ENCODE measurements at places on chromosomes 13 and 19.

- no peak for DNase-seq
Observed at GRCh38 chr19:512547-513365, 5.5 kb downstream of the TPGS1 start.

DNA sequence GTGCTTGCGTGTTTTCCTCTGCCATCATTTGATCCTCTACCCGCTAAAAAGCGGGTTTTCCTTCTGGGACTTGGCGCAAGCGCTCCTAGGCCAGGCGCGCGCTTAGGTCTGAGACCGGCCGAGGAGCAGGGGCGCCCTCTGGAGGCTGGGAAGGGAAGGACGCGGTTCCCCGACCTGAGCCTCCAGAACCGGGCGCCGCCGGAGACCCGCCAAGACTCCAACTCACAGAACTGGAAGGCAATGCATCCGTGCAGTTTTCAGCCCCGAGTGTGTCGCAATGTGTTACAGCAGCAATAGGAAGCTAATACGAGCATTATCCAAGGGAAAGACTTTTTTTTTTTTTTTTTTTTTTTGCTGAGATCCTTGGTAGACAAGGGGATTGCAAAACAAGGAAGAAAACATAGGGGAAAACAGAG lies 190.9 kb downstream of the COL4A1 start:
- peak; percentile 79 for DNase-seq

DNA sequence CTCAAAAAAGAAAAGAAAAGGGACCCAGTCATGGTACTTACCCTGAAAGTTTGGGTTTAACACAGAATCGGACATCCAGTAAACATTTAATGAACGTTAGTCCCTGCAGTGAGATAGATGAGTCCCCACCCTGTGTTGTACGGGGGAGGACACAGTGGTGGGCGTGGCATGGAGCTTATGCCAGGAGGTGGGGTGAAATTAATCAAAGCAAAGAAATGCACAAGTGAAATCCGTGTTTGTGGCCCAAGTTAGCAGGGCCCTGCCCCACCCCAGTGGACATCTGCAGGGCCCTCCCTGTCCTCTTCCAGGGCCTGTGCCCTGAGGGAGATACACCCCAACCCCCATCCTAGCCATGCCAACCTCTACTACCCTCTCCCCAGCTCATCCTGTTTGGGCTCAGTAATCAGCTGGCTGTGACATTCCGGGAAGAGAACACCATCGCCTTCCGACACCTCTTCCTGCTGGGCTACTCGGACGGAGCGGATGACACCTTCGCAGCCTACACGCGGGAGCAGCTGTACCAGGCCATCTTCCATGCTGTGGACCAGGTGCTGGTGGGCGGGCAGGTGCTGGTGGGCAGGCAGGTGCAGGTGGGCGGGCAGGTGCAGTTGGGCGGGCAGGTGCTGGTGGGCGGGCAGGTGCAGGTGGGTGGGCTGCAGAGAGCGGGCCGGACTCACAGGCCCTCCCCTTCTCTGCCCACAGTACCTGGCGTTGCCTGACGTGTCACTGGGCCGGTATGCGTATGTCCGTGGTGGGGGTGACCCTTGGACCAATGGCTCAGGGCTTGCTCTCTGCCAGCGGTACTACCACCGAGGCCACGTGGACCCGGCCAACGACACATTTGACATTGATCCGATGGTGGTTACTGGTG lies 3.9 kb downstream of the MCOLN1 start:
- no peak for DNase-seq

GRCh38 chr19:7970716-7971448 lies 27.4 kb upstream of the TIMM44 start:
- peak; percentile 75 for DNase-seq

DNA sequence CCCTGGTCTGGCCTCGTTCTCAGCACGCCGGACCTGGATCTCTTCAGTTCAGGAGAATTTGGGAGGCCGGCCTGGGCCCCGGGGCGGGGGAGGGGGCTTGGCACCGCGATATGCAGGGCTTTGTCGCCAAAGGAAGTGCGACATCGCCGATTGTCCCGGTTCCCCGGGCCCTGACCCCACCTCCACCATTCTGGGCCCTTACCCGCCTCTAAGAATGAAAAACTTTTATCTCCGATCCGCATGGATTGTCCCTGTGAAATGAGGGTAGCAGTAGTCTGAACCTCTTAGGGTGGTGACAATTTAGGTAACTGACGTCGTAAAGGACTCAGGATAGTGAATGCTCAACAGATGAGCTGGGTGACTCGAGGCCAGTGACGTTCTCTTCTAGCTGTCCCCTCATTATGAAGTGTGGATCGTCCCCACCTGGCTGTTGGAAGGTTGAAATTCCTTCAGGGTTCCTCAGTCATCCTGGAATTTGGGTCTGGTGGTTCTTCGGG lies 650 bp downstream of the DDA1 start:
- DNase-seq = peak; percentile 20

DNA sequence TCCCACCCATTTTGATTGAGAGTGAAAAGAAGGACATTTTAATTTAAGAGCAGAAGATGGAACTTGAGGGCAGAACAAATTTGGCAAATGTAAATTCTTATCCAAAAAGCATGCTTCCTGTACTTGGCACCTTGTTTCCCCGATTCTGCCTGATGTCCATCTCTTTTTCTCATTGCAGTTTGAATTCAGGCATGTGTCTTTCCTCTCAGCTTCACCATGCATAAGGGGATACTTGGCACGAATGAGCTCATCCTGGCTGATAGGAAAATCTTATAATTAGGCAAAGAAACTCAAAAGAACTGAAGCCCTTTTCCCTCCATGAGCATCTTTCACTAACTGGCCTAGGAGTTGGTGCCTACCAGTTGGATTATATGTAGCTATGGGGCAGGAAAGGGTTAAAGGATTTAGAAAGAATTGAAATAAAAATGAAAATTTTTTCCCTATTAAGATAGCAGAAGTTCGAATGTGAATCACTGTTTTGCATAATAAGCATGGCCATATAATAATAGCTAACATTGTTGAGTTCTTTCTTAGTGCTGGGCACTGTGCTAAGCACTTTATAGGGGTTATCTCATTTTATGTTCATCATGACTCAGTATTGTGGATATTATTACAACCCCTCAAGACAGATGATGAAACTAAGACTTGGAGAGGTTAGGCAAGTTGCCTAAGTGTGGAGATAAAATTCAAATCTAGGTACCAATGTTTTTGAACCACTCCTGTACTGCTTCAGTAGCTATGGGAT lies 386.6 kb downstream of the KCNRG start:
- DNase-seq = peak; percentile 74

GRCh38 chr19:55437410-55437809 lies 5.7 kb downstream of the SHISA7 start:
- peak; percentile 81 for DNase-seq

DNA sequence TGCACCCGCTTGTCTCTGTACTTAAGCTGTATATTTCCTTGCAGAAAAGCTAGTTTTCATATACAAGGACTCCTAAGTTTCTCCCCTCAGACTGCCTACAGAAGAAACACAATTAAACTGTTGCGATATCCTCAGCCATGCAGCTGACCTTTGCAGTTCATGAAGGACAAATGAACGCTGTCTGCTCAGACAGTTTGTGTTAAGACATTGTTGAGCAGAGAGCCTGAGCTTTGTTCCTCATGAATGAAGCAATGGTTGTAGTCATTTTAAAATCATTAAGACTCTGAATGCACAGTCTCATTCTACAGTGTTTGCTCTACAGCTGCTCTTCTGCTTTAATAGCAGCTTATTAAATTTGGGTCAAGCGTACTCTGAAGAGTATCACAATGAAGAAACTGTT lies 23.2 kb upstream of the MAB21L1 start:
- DNase-seq = no peak

DNA sequence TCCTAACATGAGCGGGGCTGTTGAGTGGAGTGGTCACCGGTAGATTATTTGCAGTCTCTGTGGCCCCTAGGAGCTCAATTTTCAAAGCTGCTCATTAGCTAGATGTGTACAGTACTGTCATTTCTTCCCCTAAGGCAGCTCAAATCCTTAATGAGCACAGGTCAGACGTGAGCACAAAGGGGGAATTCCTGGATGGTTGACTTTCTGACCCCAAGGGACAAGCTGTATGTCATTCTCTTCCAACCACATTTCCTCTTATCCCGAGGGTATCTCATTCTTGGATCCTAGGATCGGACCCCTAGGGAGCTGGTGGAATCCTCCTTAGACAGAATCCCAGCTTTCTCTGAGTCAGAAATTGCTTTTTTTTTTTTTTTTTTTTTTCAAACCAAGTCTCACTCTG lies 5.7 kb upstream of the OR7G3 start:
- DNase-seq = no peak

- DNase-seq = no peak
Observed at GRCh38 chr13:41961466-41961760, 504 bp upstream of the VWA8 start.

DNA sequence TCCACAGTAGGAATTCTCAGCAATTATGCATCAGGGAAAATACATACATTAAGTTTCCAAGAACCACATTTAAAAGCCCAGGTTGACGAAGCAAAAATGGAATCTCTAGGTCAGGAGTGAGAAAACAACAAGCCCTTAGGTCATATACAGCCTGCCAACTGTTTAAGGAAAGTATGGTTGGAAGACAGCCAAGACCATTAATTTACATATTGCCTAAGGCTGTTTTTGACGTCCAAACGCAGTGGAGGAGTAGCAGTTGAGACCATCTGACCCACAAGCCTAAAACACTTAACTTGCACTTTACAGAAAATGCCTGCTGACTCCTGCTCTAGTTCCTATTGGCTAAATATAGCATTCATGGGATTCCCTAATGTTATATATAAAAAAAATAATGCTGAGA lies 299.0 kb downstream of the ITGBL1 start:
- DNase-seq = peak; percentile 54

DNA sequence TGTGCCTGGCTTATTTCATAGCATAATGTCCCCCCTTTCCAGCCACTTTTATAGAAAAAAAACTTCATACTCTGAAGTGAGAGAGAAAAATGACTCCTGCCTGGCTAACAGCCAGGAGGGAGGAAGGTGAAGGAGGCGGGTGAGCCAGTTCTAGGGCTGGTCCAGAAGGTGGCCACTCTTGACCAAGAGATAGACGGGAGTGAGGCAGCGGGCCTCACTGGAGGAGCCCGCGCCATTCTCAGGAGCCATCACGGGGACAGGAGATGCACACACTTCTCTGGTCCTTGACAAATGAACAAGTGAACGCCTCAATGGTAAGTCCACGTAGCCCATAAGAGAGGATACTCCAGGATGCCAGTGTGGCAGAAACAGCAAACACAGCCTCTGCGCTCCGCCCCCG lies 231.4 kb downstream of the UQCRFS1 start:
- DNase-seq = no peak

All from suppressor macrophage treated with lipopolysaccharide for 1 hour (primary cell).